Activated effector memory CD4-positive, alpha-beta T cell treated with Interleukin-2 at 50 U/mL for 16 hours (primary cell): ENCODE measurements at places on chromosomes 6 and 20.

DNA sequence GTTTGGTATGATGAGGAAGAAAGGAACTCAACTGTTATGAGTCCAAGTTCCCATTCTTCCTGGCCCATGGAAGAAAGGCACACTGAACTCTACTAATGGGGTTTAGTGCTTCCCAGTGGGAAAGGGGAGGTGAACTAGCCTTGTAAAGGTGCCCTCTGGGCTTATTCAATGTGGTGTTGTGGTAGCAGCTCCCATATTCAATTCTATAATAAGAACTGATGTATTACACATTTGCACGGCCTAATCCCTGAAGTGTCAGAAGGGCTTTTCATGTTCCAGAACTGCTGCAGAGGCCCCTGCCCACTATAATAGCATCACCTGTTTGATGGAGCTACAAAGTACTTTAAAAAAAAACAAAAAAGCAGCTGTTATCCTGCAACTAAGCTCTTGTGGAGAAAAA lies 17.1 kb downstream of the PRKN start:
- DNase-seq, result no peak

DNA sequence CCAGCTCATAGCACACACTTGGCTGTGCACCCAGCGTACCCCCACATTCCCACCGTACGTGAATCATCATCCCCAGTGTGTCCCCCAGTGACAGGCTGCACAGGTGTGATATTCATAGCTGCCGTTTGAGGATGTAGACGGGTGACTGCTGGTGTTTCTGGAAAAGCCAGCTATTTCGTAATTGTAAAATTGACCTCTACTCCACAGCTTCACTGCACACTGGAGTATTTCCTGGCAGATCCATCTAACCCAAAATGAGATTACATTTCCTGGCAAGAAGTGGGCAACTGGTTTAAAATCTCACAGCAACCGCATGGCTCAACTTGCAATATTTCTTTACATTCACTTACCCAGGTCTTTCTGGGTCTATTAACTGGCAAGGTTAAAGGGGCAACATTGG lies 30.3 kb downstream of the CD83 start:
- no peak for DNase-seq

DNA sequence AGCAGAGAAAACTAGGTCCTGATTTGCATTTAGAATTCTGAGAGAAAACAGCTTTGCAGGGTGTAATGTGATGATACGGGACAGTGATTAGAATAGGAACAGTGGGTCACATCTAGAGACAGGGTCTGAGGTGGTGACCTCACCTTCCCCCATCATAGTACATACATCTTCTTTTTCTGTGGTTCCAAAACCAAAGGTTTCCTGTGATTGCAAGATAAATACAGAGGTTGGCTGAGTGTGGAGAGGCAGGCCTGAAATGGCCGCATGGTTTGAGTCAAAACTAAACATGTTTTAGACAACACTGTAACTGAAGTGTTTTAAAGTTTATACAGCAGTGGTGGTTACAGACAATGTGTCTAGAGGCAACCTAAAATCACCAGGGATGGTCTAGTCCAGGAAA lies 10.4 kb upstream of the NT5DC1 start:
- DNase-seq, result no peak

GRCh38 chr20:62595491-62595890 lies 46.8 kb upstream of the SLCO4A1 start:
- no peak for DNase-seq

- DNase-seq, result no peak
Measured at GRCh38 chr6:46175446-46175845, 4.7 kb upstream of the ENPP5 start.

DNA sequence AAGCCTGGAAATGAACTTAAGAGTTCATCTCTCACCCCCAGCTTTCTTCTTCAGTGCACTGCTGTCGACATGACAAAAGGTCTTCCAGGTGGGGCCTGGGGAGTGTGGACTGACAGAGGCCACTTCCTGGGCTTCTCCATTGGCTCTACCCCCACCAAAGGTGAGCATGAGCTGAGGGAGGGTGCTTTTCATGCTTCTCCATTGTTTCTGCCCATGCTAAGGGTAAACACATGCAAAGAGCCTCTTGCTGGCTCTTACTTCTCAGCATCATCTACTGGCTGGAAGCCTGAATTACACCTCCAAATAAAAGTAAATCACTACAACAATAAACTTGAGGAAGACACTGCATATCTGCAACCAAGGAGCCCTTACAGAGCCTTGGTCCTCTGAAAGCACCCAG lies 227.2 kb downstream of the EPM2A start:
- DNase-seq, result no peak

GRCh38 chr6:43103253-43103876 lies 27.3 kb downstream of the PTK7 start:
- DNase-seq, result no peak

- DNase-seq, result no peak
Measured at GRCh38 chr20:6134592-6134991, 11.8 kb upstream of the FERMT1 start.

- DNase-seq, result no peak
Measured at GRCh38 chr6:148440877-148441453, 98.3 kb downstream of the SASH1 start.

- no peak for DNase-seq
Measured at GRCh38 chr6:87277123-87277522, 45.3 kb upstream of the SMIM8 start.

DNA sequence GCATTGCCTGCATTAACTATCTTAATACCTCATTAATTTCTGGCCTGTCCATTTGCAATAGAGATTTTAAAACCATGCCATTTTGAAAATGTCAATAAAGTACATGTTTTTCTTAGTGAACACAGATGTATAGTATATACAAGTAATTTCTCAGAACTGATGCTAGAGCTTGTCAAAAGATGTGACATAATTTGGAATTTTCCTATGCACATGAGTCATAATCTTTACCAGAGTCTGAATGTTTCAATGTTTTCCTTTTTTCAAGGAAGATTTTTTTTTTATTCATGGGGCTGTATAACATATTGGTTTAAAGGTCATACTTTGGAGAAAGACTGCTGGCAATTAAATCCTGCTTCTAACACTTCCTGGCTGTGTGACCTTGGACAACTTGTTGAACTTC lies 1347.5 kb upstream of the ADGRB3 start:
- DNase-seq, result no peak

DNA sequence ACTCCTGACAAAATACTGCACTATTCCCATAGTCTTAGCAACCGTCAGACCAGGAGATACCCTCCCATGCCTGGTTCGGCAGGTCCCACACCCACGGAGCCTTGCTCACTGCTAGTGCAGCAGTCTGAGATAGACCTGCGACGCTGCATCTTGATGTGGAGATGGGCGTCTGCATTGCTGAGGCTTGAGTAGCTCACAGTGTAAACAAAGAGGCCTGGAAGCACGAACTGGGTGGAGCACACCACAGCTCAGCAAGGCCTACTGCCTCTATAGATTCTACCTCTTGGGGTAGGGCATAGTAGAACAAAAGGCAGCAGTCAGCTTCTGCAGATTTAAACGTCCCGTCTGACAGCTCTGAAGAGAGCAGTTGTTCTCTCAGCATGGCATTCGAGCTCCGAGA lies 25.4 kb downstream of the TMEM244 start:
- no peak for DNase-seq

GRCh38 chr6:14811775-14812428 lies 434.0 kb upstream of the JARID2 start:
- DNase-seq, result no peak

DNA sequence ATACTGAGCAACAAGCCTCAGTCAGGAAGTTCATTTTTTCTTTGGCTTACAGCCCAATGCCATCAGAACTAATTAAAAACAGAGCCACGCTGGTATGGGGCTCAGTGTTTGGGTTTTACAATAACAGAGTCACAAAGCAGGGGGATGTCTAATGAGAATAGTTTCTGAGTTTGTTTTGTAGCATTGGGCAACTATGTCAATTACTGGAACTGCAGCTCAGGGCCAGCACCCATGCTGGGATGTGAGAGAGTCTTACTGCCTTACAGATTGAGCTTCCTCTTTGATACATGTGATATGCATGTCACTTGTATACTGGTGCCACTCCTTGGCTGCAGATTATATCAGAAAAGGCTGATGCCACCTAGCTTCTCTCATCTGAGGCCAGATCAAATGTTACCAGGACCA lies 117.6 kb downstream of the TFAP2B start:
- no peak for DNase-seq

GRCh38 chr6:5514353-5514752 lies 253.0 kb downstream of the FARS2 start:
- no peak for DNase-seq

GRCh38 chr6:104473021-104473429 lies 386.7 kb downstream of the HACE1 start:
- DNase-seq, result no peak

GRCh38 chr20:32479012-32479411 lies 106.1 kb downstream of the NOL4L start:
- no peak for DNase-seq

GRCh38 chr6:44034391-44034861 lies 92.8 kb downstream of the MRPL14 start:
- DNase-seq, result no peak

DNA sequence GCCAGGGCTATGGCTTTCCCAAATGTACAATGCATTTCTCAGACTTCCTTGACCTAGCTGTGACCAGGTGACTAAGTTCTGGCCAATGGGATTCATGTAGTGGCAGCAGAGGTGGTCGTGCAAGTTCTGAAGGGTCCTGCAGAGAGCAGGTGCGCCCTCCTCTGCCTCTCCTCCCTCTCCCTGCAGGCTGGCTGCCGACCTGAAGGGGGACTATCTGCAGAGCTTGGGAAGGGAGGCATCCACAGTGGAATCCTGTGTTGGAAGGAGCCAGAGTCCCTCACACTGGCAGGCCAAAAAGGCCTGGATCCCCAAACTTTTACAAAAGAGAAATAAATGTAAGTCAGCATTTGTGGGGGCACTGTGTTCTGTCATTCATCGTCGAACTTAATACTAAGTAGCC lies 66.6 kb downstream of the CDH26 start:
- DNase-seq, result no peak

GRCh38 chr6:158519300-158519699 lies 40.6 kb upstream of the TMEM181 start:
- no peak for DNase-seq

DNA sequence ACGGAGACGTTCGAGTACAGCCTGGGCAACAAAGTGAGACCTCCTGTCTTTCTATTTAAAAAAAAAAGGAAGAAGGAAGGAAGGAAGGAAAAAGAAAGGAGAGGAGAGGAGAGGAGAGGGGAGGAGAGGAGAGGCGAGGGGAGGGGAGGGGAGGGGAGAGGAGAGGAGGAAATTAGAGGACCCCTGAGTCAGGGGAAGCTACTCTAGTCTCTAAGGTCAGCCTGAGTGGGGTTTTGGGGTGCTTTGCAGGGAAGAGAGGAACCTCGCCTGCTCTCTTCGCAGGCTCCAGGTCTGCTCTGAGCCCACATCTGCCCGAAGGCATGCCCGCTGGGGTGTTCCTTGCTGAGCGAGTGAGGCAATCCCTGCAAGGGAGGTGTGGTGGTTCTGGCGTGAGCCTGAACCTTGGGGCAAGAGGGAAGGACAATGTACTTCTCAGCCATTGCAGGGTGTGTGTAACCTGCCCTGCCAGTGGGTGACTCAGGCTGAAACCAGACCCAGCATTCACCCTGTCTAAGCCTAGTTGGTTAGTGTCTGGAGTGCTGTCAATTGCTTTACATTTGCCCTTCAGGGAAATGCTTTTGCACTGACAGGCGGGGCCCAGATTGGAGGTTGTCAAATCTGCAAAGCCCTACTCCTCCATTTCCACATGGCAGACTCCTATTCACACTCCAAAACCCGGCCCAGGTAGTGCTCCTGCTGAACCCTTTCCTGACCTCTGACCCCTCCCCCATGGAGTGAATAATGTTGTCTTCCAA lies 15.3 kb upstream of the MMP9 start:
- no peak for DNase-seq

DNA sequence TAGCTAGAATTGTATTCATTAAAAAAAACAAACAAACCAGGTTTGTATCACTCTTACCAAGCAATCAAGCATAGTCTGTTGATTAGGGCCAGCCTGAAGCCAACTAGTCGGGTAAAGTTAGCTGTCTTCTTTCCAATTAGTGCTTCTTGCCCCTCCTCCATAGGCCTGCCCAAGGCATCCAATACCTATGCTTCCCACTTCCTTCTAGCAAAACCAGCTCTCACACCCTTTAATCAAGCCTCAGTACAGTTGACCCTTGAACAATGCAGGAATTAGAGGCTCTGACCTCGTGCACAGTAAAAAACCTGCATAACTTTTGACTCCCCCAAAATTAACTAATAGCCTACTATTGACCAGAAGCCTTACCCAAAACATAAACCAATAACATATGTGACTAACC lies 119.1 kb upstream of the DTNBP1 start:
- no peak for DNase-seq

DNA sequence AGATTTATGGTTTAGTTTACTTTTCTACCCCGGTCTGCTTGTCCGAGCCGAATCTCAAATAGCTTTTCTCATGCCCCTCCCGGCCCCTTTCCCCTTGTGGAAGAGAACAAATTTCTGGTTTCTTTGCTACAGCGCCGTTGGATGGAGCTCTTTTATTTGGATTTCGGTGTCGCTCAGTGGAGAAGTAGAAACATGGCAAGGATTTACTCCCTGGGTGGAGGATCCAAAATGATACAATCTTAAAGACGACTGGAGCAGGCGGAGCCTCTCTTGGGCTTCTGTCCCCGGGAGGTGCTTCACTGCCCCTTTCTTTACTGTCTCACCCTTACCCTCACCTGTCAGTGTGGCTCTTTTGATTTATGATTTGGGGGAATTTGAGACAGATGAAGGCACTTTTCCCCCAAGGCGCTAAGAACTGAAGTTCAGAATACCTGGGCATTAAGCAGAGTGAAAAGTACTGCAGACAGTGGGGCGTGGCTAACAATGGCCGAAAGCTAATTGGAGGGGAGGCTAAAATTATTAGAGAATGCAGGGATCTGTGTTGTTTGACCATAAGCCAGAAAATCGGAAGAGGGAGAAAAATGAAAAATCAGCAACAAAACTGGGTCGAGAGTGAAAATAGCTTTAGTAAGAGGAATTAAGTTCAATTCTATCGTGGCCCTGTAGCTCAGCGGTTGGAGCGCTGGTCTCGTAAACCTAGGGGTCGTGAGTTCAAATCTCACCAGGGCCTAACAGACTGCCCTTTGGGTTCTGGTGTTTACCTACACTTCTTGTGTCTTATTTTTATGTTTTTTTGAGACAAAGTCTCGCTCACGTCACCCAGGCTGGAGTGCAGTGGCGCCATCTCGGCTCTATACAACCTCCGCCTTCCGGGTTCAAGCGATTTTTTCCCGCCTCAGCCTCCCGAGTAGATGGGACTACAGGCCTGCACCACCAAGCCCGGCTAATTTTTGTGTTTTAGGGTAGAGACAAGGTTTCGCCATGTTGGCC lies 145.1 kb upstream of the ZNF184 start:
- DNase-seq, result no peak

- DNase-seq, result no peak
Measured at GRCh38 chr6:133079901-133080300, 161.3 kb upstream of the EYA4 start.
